ENCODE measurements at places on chromosomes 2 and 18. TPM values are rescaled to one million over a fixed set of nuclear protein-coding genes. Genes with fewer than 3 reads are reported as not detected.
A peak's percentile ranks its signal among the peaks of the same experiment; 100 is the strongest.

DNA sequence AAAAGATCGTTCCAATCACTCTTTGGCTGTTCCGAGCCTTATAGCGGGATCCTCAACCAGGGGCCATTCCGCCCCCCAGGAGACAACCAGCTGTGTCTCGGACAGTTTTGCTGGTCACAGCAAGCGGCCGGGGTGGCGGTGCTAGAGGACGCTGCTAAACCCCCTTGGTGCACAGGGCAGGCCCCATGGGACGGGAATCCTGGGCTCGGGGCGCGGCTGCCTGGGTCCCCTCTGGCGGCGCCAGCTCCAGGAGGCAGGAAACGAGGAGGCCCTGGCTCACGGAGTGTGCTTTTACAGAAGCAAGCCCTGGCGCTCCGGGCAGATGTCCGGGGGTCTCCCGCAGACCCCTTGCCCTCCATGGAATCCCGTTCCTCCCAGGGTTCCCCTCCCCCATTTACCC lies 22.1 kb downstream of the SCYGR8 start:
- H3K27ac ChIP-seq = no peak overlapping the region
- no peak overlapping the region for H3K4me3 ChIP-seq
- peaks cover 19% of the 10 kb centered on the region for H3K4me1 ChIP-seq
- H3K36me3 ChIP-seq = no peaks in the 10 kb centered on the region
- no peaks in the 10 kb centered on the region for H3K27me3 ChIP-seq
- DNase-seq = no peak

DNA sequence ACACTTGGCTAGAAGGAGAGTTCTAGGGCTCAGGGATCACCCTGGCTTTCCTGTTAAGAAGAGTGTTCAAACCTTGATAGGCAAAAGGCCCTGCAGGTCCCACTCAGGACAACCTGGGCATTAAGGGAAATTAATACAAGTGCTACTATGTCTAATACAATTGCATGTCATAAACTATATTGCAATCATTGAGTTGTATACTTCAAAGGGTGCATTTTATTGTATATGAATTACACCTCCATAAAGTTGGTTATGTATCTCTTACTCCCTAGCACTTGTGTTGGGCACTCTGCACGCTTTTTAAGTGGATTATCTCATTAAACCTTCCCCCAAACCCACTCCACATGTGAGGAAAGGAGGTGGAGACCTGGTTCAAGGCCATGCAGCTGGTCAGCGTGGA lies 172.1 kb upstream of the GLI2 start:
- DNase-seq = no peak
- peaks cover 36% of the 10 kb centered on the region for H3K27me3 ChIP-seq
- peak overlapping the region; percentile 67 for H3K27ac ChIP-seq
- peaks cover 43% of the 10 kb centered on the region for H3K4me1 ChIP-seq

GRCh38 chr18:71221405-71221804 lies 932.6 kb downstream of the SOCS6 start:
- H3K36me3 ChIP-seq = no peaks in the 10 kb centered on the region
- H3K27me3 ChIP-seq = no peaks in the 10 kb centered on the region
- no peak overlapping the region for H3K4me3 ChIP-seq
- H3K4me1 ChIP-seq = no peaks in the 10 kb centered on the region

GRCh38 chr18:65735155-65735554 lies 15.7 kb upstream of the CDH7 start:
- H3K4me3 ChIP-seq = no peak overlapping the region
- H3K36me3 ChIP-seq = no peaks in the 10 kb centered on the region
- H3K4me1 ChIP-seq = peaks cover 3% of the 10 kb centered on the region

DNA sequence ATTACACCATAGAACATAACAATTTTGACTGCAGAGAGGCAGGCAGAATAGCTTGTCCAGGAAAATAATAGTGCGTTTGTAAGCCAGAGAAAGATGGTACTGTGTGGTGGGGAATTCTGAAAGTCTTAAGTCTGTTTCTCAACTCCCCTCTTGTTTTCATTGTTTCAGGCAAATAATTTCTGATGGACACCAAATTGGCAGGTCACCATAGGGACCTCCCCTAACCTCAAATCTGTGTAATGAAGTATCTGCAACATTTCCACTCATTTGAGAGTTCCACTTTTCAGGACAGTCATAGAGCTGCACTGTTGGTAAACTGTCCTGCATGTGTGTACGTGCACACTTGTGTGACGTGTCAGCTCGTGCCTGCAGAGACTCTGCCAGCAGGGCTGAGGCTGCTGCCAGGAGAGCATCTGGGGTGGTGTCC lies 195.6 kb downstream of the AGAP1 start:
- DNase-seq = no peak
- H3K4me3 ChIP-seq = no peak overlapping the region
- H3K4me1 ChIP-seq = peaks cover 41% of the 10 kb centered on the region
- no peak overlapping the region for H3K27ac ChIP-seq
- no peaks in the 10 kb centered on the region for H3K36me3 ChIP-seq
- no peaks in the 10 kb centered on the region for H3K27me3 ChIP-seq

DNA sequence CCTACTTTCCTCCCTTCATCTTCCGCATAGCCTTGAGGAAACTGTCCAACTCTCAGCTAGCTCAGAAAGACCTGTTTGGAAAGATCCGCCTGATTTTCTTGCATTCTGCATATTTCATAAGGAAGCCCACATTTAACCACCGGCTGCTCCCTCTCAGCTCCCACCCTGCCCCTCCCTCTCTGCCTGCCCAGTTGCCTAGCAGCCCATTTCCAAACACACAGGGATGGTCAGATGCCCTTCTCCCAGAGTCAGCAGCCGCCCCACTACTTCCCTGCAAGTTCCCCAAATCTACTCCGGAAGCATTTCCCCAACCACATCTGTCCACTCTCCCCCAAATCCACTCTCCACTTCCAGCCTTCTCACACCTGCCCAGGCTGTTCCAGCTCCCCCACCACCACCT lies 96.0 kb downstream of the TNS1 start:
- peaks cover 9% of the 10 kb centered on the region for H3K4me1 ChIP-seq
- no peak overlapping the region for H3K4me3 ChIP-seq
- no peaks in the 10 kb centered on the region for H3K36me3 ChIP-seq
- no peak for DNase-seq

DNA sequence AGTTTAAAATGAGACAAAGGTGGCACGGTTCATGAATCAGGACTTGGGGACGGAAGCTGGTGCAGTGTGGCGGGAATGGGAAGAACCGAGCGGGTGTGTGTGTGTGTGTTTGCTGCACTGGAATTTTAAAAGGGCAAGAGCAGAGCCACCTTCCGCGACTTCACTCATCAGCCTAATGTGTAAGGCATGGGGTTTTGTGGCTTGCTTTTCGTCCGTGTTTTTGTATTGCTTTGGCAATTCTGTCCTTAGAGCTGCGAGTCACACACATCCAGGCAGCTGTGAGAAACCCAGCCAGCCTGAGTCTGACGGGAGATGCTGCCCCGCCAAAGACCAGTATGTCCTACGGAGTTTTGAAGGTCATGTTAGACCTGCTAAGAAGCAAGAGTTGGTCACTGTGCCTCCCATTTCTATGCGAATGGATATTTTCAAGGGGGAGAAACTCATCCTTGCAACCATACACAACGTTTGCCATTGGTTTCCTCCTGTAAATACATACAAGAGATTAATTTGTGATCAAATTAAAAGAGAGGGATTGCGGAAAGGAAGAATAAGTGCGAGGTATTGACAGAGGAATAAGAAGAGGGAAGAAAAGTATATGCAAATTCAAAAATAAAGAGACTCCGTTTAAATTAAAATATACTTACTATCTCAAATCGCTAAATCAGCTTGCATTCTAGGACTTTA lies 665 bp upstream of the CACNB4 start:
- peaks cover 58% of the 10 kb centered on the region for H3K27me3 ChIP-seq
- H3K36me3 ChIP-seq = no peaks in the 10 kb centered on the region
- H3K4me1 ChIP-seq = peaks cover 7% of the 10 kb centered on the region
- H3K4me3 ChIP-seq = peak overlapping the region; percentile 85

DNA sequence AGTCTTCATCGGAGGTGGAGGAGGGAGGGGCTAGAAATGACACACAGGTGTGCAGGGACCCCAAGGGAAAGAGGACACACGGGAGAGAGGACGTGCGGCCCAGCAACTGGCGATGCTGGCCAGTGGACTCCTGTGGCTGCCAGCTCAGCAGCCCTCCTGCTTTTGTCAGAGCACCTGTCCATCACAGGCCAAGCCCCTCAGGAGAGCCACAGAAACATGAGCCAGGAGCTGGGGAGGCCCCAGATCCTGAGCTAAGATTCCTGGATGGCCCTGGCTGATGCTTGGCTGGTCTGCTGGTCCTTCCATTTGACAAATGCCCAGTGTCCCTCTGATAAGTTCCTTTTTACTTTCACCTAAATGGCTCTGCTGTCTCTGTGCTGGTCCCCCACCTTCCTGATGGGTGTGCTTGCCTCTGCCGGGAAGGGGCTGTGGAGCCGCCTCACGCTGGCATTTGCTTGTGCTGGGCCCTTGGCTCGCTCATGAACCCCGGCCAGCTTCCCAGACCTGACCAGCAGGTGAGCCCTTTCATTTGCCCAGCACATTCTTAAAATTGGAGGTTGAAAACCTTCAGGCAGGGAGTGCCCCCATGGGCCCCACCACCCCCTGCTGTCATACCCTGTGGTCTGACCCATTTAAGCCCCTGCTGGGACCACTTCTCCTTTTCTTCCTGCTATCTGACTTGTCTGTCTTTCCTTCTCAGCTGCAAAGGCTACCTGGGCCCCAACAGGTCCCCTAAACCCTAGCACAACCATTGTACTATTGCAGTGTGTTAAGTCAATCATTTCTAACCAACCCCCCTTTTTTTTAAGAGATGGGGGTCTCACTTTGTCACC lies 37.3 kb downstream of the CYP27C1 start:
- H3K4me1 ChIP-seq = peaks cover 8% of the 10 kb centered on the region
- H3K27me3 ChIP-seq = no peaks in the 10 kb centered on the region
- H3K4me3 ChIP-seq = no peak overlapping the region

DNA sequence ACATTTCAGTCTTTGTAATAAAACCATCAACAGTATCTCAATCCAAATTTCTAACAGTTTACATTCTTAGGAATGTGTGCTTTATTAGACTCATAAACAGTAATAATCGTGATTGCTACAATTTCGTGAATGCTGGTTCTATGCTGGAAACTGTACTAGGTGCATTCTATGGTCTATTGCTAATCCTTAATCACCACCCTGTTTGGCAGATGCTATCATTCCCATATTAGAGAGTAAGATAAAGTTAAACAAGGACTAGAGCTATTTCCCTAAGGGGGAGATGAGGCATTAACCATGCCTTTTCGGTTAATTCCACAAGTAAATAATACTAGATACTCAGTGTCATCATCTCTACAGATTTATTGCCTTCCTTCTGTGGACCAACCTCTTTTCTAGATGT lies 244.0 kb downstream of the PAX3 start:
- peaks cover 5% of the 10 kb centered on the region for H3K4me1 ChIP-seq
- H3K4me3 ChIP-seq = no peak overlapping the region
- H3K27me3 ChIP-seq = peaks cover 77% of the 10 kb centered on the region
- no peak overlapping the region for H3K27ac ChIP-seq
- H3K36me3 ChIP-seq = no peaks in the 10 kb centered on the region

GRCh38 chr2:37201766-37202165 lies 5.5 kb downstream of the CEBPZOS start:
- no peak for DNase-seq
- H3K27me3 ChIP-seq = no peaks in the 10 kb centered on the region
- no peak overlapping the region for H3K27ac ChIP-seq
- peaks cover 36% of the 10 kb centered on the region for H3K36me3 ChIP-seq
- no peak overlapping the region for H3K4me3 ChIP-seq
- no peaks in the 10 kb centered on the region for H3K4me1 ChIP-seq

DNA sequence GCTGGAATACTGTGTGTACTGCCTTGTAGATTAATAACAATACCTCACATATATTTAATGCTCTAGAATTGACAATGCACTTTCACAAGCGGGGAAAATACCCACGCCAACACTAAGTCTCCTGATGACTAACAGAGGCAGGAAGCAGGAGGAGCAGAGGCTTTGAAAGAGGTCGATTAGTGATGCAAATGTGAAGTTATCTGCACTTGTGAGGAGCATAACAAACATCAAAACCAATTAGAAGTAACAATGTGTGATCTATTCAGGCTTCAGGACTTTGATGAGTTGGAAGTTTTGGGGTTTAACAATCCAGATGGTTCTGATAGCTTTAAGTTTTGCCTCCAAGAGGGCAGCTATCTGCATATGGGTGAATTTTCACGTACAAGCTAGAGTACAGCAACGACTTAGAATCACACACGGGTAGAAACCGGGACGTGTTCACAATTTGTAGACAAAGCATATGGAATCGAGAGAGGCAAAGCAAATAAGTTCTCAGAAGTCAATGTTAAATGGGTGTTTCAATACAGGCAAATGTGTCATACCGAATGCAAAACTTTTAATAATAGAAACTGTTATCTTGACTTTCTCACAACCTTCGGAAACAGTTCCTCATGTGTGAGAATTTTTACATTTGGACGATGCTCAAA lies 114.5 kb downstream of the METTL8 start:
- H3K36me3 ChIP-seq = peaks cover 5% of the 10 kb centered on the region
- H3K4me1 ChIP-seq = peaks cover 7% of the 10 kb centered on the region
- no peak for DNase-seq

DNA sequence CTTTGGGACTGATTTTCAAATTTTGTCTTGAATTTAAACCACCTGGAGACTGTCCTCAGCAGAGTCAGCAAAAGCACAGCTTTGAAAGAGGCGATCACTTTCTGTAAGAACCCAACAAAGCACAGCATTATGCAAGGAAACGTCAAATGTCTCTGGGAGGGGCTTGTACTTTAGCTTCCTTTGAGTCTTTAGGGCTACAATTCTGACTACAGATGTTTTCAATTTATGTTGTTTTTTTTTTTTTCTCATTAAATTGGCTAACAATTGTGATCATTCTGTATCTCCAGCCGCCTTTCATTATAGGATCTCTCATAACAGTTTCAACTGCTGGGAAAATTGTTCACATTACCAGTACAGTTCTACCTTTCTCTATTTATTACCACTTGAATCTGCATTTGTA lies 48.3 kb downstream of the COL3A1 start:
- H3K36me3 ChIP-seq = no peaks in the 10 kb centered on the region
- no peak for DNase-seq
- H3K4me1 ChIP-seq = no peaks in the 10 kb centered on the region
- H3K4me3 ChIP-seq = no peak overlapping the region
- no peaks in the 10 kb centered on the region for H3K27me3 ChIP-seq

DNA sequence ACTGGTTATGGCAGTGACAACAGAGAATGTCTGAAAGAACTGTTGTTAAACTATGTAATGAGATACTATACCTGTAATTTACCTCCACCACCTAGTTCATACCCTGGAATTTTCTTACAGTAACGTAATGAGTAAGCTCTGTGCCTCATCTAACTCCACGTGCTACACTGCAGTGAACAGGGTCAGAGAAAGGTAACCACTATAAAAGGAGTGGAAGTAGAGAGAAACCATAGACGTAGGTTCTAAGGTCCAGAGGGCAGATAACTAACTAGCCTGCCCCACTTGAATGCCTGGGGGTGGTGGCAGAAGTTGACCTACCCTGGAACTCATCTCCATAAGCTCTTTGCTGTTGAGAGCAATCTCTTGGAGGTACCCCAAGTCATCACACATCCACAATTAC lies 32.0 kb upstream of the B4GALT6 start:
- H3K27me3 ChIP-seq = no peaks in the 10 kb centered on the region
- H3K36me3 ChIP-seq = peaks cover 3% of the 10 kb centered on the region
- no peaks in the 10 kb centered on the region for H3K4me1 ChIP-seq
- H3K27ac ChIP-seq = no peak overlapping the region

HOXD9 gene
- not detected for total RNA-seq

RTP5 gene
- not detected for total RNA-seq

DNAJC10 gene
- total RNA-seq = 261 TPM

ST8SIA3 gene
- total RNA-seq = 8.9 TPM

TEX44 gene
- not detected for total RNA-seq

ERICH2 gene
- 1.1 TPM for total RNA-seq

COL6A3 gene
- 1.0 TPM for total RNA-seq

COLEC11 gene
- total RNA-seq = not detected

WNT6 gene
- total RNA-seq = 1.5 TPM

ABCG5 gene
- not detected for total RNA-seq

KHK gene
- 5.2 TPM for total RNA-seq

PGAP1 gene
- total RNA-seq = 54.8 TPM

NDC80 gene
- 15.0 TPM for total RNA-seq
